T-cell (primary cell): ENCODE measurements at places on chromosomes 2 and 18.

GRCh38 chr2:197559681-197560080 lies 43.8 kb downstream of the MOB4 start:
- DNase-seq: no peak

DNA sequence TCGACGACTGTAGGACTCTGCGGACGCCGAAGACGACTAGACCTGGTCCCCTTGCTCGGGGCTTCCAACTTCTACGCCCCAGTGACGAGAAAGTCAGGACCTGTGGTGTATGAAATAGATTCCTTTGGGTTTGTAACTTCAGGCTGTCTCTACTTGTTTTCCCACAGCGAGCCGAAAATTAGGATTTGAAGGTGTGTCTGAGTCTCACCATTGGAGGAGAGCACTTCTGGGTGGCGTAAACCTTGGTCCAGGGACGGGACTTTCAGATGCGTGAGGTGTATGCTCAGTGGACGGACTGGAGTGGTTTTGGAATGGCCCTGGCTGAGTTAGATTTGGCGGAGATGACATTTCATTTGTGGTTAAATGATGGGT lies 1.3 kb downstream of the BIRC6 start:
- DNase-seq: peak; percentile 5

DNA sequence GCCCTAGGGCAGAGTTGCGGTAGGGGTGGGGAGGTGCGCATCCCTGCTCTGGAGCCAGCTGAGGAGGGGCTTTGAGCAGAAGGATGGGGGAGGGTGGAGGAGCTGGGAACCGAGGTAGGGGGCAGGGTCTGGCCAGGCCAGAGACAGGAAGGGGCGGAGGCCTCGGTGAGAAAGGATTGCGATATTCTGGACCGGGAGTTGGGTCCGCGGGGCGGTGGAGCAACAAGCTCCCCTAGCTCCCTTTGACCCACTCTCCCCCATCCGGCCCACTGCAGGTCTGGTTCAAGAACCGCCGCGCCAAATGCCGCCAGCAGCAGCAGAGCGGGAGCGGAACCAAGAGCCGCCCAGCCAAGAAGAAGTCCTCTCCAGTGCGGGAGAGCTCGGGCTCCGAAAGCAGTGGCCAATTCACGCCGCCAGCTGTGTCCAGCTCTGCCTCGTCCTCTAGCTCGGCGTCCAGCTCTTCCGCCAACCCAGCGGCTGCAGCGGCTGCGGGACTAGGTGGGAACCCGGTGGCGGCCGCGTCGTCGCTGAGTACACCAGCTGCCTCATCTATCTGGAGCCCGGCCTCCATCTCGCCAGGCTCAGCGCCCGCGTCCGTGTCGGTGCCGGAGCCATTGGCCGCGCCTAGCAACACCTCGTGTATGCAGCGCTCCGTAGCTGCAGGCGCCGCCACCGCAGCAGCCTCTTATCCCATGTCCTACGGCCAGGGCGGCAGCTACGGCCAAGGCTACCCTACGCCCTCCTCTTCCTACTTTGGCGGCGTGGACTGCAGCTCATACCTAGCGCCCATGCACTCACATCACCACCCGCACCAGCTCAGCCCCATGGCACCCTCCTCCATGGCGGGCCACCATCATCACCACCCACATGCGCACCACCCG lies 4.8 kb downstream of the OTX1 start:
- DNase-seq: no peak

GRCh38 chr2:230322561-230323384 lies 4.2 kb upstream of the SP140L start:
- DNase-seq: no peak

- DNase-seq: no peak
These were observed 40.6 kb downstream of the TRABD2A start for GRCh38 chr2:84840306-84840705.

DNA sequence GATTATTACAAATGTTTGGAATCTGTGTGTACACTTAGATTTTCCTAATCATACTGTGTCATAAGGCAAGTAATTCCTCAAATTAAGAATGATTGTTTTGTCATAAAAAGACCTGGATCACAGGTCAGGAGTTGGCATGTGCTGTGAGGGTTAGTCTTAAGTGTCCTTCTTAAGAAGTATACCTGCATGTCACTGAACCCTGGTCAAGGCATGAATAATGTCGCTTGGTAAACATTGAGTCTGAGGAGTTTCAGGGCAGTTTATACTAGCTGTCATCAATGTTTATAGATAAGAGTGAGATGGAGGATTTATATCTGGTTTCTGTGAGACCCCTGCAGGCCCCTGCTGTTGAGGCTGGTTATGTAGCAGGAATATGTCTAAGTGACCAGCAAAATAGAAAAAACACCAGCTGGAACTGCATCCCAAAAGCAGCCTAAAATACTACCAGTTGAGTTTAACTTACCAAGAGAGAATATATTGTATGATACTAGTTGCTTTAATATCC lies 112.0 kb upstream of the NOSTRIN start:
- no peak for DNase-seq

DNA sequence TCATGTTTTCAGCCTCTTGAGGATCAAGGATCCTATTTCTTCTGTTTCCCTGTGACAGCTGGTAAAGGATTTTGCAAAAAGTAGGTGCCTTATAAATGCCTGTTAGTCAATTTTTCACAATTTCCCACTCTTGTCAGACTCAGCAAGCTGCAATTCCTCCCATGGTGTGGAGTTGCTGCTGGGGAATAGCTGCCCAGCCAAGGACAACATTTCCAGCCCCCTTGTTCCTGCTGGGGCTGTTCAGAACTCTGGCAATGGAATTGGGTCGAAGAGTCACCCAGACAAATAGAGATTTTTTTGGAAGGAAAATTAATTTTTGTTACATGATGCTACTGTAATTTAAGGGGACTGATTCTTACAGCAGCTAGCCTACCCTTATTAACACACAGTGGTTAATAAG lies 43.7 kb downstream of the FSHR start:
- DNase-seq: no peak

GRCh38 chr2:5035057-5035488 lies 657.1 kb upstream of the SOX11 start:
- no peak for DNase-seq

GRCh38 chr2:144241801-144242200 lies 278.1 kb downstream of the ZEB2 start:
- DNase-seq: no peak

GRCh38 chr2:57429831-57430230 lies 616.8 kb upstream of the VRK2 start:
- DNase-seq: no peak

- no peak for DNase-seq
These were observed 469.0 kb downstream of the SLC4A3 start for GRCh38 chr2:220096406-220096805.

- DNase-seq: no peak
These were observed 53.5 kb downstream of the RDH14 start for GRCh38 chr2:18506883-18507509.

DNA sequence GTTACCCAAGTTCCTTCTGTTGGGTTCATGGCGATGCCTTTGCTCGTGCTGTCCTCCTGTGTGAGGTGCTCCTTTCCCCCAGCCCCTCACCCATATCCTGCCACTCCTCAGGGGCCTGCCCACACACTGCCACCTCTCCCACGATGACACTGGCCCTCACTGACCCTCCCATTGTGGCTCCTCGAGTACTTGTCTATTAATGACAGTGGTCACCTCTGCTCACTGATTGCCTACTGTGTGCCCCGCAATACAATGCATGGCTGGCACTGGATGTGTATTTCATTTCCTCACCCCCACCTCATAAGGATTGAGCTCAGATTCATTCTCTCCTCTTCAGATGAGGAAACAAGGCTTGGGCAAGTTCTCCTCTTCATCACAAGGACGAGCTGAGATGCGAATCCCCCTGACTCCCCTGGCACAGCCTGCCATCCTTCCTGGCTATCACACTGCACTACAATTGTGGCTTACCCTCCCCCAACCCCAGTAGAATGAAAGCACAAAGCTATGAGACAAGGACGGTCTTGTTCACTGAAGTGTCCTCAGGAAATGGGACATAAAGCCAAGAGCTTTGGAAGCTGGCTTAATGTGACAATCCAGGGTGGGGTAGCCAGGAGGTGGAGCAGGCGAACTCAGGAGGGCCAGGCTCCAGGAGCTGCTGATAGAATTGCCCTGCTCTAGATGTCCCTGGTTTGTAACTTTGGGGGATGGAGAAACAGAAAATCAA lies 93.9 kb upstream of the RAB12 start:
- DNase-seq: no peak

DNA sequence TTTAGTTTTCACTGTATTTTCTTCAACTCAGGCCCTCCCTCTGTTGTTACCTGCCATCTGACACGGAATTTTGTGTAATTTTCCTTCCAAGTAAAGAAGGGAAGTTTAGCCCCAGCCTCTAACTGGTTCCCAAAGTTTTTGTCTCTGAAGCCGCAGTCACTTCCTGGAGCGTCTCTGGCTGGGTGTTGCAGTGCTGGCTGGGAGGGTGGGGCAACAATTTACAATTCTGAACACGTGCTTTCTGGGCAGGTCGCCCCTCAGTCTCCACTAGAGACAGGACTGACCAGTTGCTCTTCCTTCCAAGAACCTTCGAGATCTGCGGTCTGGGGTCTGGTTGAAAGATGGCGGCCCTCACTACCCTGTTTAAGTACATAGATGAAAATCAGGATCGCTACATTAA lies 3.5 kb downstream of the CNDP2 start:
- peak; percentile 45 for DNase-seq

- DNase-seq: no peak
These were observed 52.9 kb downstream of the SLC9A2 start for GRCh38 chr2:102672107-102672776.

GRCh38 chr2:10009271-10009810 lies 34.0 kb upstream of the KLF11 start:
- no peak for DNase-seq

- no peak for DNase-seq
These were observed 525.1 kb upstream of the FAM98A start for GRCh38 chr2:34123996-34124785.

DNA sequence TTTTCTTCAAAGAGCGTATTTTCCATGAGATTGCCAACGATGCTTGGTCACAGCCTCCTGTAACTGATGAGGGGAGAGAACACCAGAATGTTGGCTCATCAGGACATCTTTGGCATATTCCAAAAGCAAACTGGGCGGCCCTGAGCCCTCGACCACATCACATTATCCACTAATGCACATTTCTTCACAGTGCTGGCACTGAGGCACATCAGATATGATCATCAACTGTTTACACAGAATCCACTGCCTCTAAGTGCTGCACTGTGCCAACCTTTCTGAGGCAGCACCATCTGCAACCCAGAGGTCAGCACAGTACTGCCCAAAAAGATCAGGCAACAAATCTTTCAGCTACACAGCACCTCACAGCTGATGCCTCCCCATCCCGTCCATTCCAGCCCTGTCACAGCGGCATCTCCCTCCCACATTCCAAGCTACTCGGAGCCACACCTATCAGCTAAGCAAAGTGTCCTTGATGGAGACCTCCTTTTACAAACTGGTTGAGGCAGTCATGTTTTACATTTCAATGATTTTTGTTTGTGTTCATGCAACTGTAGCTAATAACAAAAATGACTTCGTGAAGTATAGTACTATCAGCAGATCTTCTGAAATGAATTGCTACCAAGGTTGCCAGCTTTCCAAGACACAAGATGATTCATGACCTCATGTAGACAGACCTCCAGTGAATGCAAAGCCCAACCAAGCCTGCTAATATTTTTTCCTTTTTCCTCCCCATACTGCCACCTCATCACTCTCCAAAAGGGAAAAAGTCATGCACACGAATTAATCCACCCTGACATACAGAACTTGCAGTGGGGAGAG lies 32.3 kb downstream of the MYO5B start:
- DNase-seq: no peak

DNA sequence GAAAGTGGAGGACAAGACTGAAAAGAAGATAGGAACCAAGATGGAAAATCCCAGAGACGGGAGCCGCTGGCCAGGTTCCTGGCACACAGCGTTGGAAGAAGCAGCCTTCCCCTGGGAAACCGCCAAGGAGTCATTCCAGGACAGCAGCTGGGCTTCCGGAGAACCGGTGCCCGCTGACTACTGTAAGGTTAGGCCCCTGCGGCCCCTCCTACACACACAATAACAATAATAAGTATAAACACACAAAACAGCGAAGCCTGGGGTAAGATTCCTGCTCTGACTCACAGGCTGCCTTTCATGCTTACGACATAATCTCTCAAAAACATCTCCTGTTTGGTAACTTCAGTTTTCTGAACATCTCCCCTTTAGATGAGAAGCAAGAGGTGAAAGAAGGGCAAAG lies 28.1 kb upstream of the MYCN start:
- DNase-seq: no peak

GRCh38 chr18:63725682-63726480 lies 23.1 kb downstream of the SERPINB11 start:
- no peak for DNase-seq

- DNase-seq: no peak
These were observed 119.8 kb downstream of the MAPK4 start for GRCh38 chr18:50679656-50680055.

- DNase-seq: no peak
These were observed 172.3 kb downstream of the CDH2 start for GRCh38 chr18:28004606-28005005.

DNA sequence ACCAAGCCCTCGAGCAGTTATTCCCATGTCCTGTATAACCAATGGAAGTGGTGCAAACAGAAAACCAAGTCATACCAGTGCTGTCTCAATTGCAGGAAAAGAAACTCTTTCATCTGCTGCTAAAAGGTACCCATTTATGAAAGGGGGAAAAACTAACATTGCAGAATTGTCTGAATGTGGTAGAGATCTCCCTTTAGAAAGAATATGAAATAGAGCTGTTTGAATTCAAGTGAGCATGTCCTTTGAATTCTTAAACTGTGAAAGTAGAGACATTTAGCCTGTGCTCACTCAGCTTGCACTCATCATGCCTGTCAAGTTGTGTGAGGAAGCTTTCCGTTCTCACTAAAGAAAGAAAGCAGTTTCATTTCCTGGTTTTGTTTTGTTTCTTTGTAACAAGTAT lies 87.4 kb downstream of the EML4 start:
- DNase-seq: no peak

DNA sequence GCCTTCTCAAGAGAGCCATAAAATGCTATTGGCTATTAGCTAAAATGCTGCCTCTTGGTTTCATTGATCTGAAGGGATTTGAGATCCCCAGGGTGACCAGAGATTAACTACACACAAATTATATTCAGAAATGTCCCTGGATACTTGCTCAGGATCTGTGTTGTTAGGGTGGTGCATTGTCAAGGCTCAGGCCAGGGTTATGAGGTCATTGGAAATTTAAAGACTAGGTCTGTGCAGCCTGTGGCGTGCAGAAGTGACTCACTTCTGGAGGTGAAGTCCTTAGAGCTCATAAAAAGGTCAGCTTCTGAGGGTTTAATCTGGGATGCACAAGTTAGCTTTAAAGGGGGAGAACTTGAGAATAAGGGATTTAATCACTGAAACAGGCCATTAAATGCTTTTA lies 23.5 kb downstream of the LRRTM1 start:
- no peak for DNase-seq

DNA sequence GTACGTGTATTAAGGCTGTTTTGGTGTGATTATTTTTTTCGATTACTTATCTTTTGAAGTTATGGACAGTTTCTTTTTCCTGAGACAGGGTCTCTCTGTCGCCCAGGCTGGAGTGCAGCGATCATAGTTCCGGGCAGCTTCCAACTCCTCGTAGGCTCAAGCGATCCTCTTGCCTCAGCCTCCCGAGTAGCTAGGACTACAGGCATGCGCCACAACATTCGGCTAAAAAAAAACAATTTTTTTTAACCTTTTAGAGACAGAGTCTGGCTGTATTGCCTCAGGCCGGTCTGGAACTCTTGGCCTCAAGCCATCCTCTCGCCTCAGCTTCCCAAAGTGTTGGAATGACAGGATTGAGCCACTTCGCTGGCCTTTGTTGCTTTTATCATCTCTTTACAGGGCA lies 945 bp downstream of the HAT1 start:
- DNase-seq: no peak
